Cerebellum (tissue), 4 donors: ENCODE measurements at places on chromosomes 12 and 14.

DNA sequence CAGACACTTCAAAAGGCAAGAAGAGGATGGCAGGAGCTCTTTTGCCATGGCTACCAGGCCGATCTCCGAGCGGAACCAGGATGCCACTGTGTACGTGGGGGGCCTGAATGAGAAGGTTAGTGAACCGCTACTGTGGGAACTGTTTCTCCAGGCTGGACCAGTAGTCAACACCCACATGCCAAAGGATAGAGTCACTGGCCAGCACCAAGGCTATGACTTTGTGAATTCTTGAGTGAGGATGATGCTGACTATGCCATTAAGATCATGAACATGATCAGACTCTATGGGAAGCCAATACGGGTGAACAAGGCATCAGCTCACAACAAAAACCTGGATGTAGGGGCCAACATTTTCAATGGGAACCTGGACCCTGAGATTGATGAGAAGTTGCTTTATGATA lies 9.8 kb downstream of the GARIN2 start:
- no peak for DNase-seq

GRCh38 chr12:58395470-58395869 lies 454.1 kb downstream of the ATP23 start:
- peak; percentile 2 for DNase-seq

DNA sequence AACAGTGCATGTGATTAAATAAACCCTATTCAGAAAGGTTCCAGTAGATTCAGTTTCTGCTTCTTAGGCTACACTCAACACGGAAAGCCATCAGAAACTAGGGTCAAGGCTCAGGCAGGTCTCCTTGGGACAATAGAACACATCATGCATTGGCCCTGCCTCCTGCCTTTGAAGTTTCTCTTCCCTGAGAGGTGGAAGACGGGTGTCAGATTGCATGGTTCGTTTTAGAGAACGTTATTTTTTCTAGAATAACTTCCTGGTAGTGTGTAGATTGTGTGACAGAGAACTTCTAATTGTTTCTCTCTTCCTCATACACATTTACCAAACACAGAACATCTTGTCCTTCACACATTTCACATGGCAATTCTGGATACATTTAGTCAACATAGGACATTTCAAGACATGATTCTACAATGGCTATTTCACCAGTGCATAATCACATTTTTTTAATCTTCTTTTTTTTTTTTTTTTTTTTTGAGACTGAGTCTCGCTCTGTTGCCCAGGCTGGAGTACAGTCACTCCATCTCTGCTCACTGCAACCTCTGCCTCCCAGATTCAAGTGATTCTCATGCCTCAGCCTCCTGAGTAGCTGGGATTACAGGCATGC lies 106.6 kb upstream of the AMN1 start:
- DNase-seq, result no peak

GRCh38 chr12:6813363-6813762 lies 8.3 kb upstream of the GPR162 start:
- DNase-seq, result no peak

GRCh38 chr14:99158150-99158549 lies 113.8 kb downstream of the BCL11B start:
- no peak for DNase-seq

GRCh38 chr14:53628732-53629430 lies 327.7 kb downstream of the BMP4 start:
- DNase-seq, result no peak

DNA sequence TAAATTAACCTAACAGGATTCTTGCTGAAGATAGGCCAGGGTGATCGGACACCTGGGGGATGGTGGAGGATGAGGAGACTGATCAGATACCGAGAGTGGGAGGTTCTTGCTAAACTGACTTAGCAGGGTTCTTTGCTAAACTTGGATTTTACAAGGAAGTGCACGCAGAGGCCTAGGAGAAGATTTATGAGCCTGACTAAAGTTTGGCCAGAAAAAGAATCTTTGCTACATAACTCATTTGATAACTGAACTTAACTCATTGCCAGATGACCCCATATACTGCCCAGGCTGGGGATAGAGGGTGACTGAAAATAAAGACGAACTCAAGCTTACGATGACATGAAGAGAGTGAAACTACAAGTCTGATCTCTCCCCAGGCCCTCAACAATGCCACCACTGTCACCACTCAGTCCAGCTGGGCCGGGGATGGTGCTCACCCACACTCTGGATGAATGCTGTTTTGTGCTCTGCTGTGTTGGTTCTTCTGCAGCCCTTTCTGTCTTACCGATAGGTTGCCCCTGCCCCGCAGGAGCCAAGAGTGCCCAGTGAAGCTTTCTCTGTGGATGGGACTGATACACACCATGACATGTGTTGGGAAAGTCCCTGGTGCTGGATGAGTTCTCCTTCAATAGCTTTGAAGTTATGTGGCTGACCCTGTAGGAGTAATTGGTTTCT lies 29.0 kb downstream of the PPFIBP1 start:
- no peak for DNase-seq

- no peak for DNase-seq
Measured at GRCh38 chr14:90807060-90807459, 9.2 kb downstream of the TTC7B start.

DNA sequence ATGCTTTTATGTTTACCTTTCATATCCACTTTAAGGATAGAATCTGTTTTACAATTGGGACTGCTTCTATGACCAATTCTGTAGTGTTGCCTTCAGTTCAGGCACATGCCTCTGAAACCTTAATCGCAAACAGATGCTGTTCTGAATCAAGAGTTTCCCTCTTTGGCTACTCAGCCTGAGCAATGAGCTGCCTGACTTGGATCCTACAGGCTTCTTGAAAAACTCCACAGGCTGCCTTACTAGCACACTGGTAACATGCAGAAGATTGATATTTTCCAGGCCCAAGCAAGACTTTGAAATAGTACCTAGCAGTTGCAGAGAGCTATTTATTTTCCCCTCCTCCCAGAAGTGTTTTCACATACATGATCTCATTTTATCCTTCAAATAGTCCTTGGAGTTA lies 34.8 kb upstream of the PMCH start:
- DNase-seq, result no peak

GRCh38 chr12:47758834-47759690 lies at the start of gene RAPGEF3:
TSS of gene RAPGEF3 (minus strand) at chr12:47758880. CDS start at chr12:47758556, 324 bp downstream.
- peak; percentile 81 for DNase-seq

GRCh38 chr14:36129181-36129580 lies 47.3 kb downstream of the PTCSC3 start:
- no peak for DNase-seq

GRCh38 chr12:20212658-20213555 lies 155.4 kb upstream of the PDE3A start:
- peak; percentile 70 for DNase-seq

DNA sequence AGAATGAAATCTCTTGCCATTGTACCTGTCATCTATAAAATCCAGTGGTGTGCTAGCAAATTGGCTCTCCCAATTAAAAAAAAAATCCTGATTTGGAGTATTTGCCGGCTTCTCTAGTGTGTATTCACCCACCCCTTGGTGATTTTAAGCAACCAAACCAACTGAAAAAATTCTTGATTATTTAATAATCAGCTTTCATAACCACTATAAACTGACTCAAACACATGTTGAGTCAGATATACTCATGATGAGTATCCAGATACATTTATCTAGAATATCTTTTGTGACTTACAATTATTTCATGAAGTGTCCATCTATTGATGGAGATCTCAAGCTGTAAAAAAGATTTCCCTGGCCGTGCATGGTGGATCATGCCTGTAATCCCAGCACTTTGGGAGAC lies 205.4 kb downstream of the RASSF9 start:
- no peak for DNase-seq

DNA sequence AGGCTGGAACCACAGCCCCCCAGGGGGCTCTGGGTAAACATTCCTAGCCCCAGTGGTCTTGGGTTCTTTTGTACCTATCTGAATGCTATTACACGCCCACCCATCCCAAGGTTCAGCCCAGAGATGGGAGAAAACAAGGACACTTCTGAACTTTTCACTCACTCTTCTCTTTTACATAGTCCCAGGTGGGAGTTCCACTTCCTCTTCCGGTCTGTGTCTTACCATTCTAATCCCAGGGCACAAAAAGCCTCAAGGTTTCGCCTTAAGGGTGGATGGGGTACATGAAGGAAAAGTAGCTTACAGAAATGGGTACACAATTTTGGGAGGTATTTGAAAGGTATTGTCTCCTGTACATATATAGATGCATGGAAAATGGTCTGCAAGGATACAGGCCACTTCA lies 79.0 kb downstream of the TMEM30B start:
- DNase-seq, result no peak

DNA sequence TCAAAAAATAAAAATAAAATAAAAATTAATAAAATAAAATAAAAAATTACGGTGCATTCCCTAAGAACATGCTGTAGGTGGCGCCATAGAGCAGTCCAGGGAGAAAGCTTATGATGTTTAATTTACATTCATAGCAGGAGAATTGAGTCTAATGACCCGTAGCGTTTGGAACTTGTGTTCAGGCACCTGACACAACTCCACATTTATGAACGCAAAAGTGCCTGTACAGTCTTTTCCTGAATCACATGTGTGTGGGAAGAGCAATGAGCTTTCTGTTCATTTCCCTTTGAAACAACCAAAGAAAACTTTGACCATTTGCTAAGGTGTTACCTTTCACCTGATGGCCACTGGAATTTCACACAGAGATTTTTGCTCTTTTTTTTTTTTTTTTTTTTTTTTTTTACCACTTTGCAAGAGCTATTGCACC lies 60.6 kb upstream of the KCNA1 start:
- DNase-seq, result peak; percentile 64

DNA sequence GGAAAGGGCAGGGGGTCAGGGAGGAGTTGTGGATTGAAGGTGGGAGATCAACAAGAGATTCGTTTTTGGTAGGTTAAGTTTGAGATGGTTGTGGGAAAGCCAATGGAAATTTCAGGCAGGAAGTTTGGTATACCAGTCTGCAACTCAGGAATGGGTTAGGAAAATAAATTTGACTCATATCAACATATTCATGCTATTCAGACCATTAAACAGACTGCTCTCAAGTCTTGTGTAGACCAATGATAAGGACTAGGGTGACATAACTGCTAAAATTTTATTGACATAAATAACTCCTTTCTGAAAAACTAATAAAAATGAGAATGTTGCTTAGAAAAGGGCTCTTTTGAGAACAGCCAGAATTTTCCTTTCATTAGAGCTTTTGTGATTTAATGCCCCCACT lies 60.0 kb downstream of the PLEKHA5 start:
- DNase-seq, result no peak

DNA sequence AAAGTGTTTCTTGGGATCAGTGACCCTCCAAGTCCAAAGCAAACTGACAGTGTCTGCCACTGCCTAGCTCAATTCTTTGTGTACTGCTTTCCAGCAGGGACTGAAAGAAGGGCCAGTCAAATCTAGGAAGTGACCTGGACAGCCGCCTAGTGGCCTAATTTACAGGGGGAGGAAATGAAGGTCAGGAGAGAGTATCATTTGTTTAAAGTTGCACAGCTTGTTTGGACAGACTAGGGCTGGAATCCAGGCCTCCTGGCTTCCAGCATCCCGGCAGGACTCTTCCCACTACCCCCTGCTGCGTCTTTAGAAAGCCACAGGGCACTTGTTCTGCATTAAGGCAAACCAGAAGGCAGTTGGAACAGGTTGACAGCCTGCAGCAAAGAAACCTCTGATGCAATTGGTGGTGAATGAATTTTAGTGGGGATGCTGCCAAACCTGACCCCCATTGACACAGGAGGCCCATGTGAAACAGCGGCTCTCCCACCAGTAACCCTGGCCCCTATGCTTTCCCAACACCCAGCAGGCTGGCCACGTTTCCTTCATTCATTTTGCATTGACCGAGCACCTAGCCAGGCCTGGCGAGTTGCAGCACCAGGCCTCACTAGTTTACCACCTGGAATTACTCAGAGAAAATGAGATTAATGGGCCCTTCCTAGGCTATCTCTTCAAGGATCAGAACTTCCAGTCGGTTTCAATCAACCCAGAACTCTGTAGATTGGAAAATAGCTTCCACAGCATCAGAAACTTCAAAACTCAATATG lies 28.2 kb downstream of the GALNT16 start:
- DNase-seq, result peak; percentile 56

GRCh38 chr12:129558036-129558435 lies 345.8 kb downstream of the TMEM132D start:
- DNase-seq, result no peak

GRCh38 chr12:66367015-66367667 lies 64.8 kb downstream of the HELB start:
- no peak for DNase-seq

DNA sequence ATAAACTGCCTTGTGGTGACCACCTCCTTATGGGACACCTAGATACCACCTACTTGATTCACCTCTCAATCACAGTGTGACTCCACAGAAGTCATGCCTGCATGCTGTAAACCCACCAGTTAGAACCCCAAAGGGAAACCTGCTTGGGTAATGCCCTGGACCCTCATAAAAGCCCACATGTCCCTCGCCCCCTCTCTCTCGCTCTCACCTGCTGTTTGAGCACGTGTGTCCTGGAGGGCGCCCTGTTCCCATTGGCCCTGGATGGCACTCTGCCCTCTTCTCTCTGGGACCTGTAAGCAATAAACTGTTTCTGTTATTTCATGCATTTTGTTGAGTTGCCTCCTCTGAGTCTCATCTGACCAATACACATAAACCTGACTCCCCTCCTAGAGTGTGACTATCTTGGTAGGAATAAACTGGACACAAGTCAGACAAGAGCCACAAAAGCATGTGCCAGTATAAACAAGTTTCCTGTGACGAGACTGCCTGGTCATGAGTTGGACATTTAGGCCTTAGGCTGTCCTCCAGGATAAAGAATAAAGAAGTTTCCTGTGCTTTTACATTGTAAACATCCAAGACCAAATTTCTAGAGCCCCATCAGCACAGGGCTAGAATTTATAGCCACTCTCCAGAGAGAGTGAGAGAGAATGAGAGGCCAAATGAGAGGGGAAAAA lies 8.6 kb downstream of the IFI27L2 start:
- DNase-seq, result no peak

- DNase-seq, result no peak
Measured at GRCh38 chr12:68428724-68429501, 96.8 kb upstream of the MDM1 start.

GRCh38 chr14:95906591-95906990 lies 30.0 kb downstream of the TUNAR start:
- no peak for DNase-seq

- no peak for DNase-seq
Measured at GRCh38 chr12:2967651-2968050, 8.5 kb downstream of the TEAD4 start.

- DNase-seq, result no peak
Measured at GRCh38 chr14:97290977-97291376, 493.8 kb downstream of the VRK1 start.

- no peak for DNase-seq
Measured at GRCh38 chr12:17030338-17030737, 424.4 kb upstream of the LMO3 start.

- DNase-seq, result no peak
Measured at GRCh38 chr14:90303473-90303872, 28.3 kb downstream of the NRDE2 start.
